Activated CD4-positive, alpha-beta T cell treated with anti-CD3 and anti-CD28 coated beads, Interleukin-2, amount 10 ng/mL, durations not matched to agents 24 days and 14 days (primary cell): ENCODE measurements at places on chromosomes 1 and 21. TPM values are rescaled to one million over a fixed set of nuclear protein-coding genes. Genes with fewer than 3 reads are reported as not detected.
A peak's percentile ranks its signal among the peaks of the same experiment; 100 is the strongest.

The RHCE gene
- 0.14 TPM in 1 of 2 replicates, not detected in the other for total RNA-seq

- no peak for DNase-seq
Measured at GRCh38 chr1:196997423-196997822, 20.1 kb downstream of the CFHR5 start.

DNA sequence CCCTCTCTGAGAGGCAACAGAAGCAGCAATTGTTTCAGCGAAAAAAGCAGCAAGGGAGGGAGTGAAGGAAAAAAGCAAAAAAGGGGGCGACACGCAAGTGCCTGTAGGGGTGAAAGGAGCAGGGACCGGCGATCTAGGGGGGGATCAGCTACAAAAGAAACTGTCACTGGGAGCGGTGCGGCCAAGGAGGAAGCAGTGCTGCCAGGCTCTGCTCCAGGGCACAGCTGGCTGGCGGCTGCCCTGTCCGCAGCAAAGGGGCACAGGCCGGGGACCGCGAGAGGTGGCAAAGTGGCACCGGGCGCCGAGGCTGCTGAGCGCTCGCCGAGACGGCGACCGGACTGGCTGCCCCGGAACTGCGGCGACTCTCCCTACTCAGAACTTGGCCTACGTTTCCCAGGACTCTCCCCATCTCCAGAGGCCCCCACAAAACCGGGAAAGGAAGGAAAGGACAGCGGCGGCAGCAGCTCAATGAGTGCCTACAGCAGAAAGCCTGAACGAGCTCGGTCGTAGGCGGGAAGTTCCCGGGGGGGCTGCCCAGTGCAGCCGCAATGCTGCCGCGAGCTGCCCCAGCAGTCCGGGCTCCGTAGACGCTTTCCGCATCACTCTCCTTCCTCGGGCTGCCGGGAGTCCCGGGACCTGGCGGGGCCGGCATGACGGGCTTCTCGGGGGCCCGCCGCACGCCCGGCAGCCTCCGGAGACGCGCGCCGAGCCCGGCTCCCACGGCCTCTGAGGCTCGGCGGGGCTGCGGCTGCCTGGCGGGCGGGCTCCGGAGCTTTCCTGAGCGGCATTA is 1.0 kb upstream of the CDKN2C start:
- DNase-seq: peak; percentile 84

GRCh38 chr1:11967028-11967547 is 13.2 kb upstream of the MFN2 start:
- DNase-seq: peak; percentile 66

- DNase-seq: no peak
Measured at GRCh38 chr1:32199717-32200072, 700 bp upstream of the CCDC28B start.

DNA sequence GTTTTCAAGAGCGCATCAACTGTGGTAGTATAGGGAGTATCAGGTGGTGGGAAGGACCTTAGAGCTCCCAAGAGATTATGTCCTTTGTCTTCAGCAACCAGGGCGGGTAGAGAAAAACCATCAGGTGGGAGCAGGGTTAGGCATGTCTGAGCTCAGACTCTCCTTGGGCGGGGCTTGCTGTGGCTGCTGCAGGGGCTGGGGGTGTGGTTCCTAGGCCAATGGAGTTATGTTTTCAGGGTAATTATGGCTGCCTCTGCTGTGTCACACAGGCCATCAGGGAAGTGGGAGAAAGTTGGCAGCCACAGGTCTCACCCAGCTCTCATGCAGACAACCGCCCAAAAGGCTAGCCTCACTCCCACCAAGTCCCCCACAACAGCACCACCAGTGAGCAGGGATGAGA is 74.9 kb downstream of the FCRL5 start:
- no peak for DNase-seq

DNA sequence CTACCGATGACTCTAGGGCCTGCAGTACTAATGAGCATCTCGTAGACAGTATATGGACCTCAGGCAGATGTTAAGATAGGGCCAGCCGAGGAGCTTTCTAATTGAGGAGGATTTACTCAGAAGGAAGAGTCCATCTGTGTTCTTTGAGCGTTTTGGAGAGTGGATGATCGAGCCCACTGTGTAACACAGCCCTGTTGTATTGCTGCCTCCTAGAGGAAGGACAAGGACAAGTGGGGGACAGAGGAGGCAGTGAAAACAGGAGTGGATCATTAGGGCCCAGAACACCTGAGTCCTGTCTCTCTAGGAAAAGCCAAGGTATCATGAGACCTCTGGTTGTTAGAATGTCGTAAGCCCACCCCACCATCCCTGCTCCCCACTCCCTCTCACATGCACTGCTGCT is 62.9 kb downstream of the TBX19 start:
- no peak for DNase-seq

DNA sequence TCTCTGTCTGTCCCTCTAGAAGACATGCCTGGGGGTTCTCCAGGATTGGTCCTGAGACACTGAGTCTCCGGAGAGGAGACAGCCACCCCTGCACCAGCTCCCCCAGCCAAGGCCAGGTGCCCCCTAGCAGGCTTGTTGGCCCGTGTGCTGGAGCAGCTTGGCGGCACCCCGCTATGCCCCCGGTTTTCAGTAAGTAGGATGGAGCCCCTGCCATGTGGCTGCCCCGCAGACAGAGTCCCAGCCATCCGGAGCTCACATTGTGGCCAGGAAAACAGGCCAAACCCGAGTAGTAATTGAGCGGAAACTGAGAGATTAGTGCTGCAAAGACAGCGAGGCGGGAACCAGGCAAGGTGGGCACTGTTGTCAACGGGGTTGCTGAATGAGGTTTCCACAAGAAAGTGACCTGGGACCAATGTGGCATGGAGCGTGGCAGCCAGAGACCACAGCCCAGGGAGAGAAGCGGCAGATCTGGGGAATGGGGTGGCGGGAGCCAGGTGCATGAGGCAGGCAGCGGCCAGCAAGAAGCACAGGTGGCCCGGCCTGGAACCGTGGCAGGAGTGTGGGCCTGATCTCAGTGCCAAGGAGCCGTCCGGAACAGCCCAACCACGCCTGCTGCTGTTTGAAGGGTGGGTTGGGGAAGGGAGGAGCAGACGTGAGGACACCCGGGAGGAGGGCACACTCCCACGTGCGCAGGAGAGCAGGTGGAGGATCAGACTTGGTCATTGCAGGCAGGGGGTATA is 137.4 kb upstream of the VAMP3 start:
- no peak for DNase-seq

DNA sequence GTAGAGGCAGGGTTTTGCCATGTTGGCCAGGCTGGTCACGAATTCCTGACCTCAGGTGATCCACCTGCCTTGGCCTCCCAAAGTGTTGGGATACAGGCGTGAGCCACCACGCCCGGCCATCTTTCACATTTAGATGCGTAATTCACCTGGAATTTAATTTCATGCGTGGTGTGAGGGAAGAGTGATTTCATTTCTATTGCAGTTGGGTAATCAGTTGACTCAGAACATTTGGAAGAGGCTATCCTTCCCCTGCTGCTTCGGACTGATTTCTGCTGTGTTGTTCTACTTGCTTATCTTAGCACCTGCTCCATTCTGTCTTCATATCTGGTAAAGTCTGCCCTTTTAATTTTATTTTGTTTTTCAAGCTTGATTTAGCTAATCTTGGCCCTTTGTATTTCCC is 19.1 kb downstream of the DIP2A start:
- DNase-seq: no peak

DNA sequence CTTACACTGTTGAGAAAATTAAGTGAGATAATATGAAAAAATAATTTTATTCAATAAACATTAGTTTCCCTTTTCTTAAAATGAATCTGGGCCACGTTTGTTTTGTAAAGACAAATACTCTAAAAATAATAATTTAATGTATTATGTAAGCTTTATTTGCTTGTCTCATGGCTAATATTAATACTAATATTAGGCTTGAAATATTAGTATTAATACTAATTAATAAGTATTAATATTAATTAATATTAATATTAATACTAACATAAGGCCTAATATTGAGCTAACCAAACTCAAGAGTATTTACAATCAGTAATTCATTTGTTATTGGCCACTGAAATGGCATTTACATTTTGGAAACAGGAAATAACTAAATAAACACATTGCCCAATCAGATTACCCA is 280.1 kb upstream of the ESRRG start:
- no peak for DNase-seq

- no peak for DNase-seq
Measured at GRCh38 chr1:96473791-96474434, 247.7 kb upstream of the PTBP2 start.

- no peak for DNase-seq
Measured at GRCh38 chr1:8660411-8660828, 157.0 kb downstream of the RERE start.
